ENCODE measurements at places on chromosomes 2 and 18.

DNA sequence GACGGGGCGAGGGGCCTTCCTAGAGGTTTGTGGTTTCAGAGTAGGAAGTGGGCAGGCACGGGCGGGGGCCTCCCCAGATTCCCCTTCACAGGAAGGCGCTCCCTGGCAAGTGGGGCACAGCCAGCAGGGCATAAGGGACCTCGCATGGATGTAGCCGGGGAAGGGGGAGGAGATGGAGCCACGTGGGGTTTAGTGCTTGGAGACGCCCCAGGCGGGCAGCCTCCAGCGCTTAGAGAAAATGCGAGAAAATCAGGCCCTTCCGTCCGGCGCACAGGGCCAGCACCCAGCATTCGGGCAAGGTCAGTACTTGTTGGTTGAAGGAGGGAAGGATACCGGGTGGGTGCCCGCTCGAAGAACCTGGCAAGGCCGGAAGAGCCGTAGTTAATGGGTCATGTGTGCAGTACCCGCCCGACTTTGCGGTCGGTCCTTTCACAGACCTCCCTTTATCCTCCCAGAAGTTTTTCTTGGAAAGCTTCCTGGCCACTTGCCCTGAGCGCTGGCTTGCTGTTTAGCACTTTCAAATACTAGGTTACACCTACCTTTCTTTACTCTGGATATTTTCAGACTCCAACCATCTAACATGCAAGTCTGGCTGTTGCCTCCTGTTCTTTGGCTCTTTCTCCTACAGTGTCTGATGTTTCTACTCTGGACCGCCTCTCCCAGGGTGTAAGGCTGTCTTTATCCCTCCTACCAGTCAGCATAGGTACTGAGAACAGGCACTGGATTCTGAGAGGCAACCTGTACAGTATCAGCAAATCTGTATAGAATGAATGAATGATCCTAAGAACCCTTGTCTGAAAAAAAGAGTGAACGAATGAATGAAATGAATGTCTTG is 78.1 kb downstream of the CIB4 start:
- DNase-seq, result peak; percentile 37

DNA sequence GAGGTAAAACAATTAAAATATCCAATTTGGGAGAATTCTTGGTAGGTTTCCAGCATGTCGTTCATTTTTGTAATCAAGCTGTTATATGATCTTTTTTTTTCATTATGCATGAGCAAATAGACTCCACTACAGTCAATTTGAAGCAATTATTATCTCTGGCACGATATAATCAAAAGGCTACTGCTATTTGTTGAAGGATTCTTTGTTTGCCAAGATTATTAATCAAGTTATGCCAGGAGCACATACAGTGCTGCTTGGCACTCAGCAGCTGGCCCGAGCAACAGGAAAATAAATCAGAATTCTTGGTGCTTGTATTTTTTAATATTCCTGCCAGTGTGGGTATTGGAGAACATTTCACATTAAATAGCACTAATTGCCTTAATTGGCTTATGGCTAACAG is 279.5 kb downstream of the RND3 start:
- DNase-seq, result no peak

DNA sequence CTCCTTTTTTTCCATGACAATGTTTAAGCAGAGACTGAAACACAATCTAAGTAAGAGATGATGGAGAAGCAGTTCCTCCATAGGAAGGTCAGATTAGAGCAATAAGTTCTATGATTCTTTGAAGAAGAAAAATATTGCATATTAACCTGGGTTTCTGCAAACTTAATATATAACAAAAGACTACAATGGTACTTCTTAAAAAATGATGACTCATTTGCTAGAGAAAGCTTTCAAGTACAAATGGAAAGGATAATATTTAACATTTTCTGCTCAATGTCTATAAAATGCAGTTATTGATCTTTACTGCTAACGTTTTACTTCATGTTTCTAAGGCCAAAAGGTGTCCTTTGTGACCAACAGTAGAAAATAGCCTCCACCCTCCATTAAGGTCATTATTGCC is 158.6 kb downstream of the DOCK10 start:
- no peak for DNase-seq

DNA sequence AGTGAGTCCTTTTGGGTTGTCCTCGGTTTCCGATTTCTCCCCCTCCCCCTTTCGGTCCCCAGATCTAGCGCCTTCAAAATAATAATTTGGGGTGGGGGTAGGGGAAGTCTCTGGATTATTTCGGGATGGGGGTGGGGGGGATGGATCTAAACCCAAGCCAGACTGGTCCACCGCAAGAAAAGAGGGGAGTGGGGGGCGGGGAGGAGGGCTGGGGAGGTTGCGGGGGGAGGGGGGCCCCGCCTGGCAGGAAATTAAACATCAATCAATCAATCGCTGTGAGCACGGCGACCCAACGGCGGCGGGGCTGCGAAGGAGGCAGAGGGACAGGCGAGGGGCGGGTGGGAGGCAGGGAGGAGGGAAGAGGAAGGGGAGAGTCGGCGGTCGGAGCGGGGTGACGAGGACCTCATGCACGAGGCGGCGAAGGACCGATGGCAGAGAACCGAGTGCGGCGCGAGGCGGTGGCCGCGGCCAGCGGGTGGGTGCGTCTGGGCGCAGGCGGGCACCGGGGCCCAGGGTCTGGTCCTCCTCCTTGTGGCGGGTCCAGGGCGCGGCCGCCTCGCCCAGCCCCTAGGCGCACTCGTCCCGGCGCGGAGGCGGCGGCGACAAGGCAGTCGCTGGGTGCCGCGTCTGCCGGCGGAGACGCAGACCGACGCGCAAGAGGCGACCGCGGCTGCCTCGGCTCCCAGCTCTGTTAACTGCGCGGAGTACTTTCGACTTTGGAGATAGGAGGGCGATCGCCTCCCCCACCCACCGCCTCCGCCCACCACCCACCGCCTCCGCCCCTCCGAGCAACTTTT is 468 bp upstream of the SATB2 start:
- DNase-seq, result no peak

DNA sequence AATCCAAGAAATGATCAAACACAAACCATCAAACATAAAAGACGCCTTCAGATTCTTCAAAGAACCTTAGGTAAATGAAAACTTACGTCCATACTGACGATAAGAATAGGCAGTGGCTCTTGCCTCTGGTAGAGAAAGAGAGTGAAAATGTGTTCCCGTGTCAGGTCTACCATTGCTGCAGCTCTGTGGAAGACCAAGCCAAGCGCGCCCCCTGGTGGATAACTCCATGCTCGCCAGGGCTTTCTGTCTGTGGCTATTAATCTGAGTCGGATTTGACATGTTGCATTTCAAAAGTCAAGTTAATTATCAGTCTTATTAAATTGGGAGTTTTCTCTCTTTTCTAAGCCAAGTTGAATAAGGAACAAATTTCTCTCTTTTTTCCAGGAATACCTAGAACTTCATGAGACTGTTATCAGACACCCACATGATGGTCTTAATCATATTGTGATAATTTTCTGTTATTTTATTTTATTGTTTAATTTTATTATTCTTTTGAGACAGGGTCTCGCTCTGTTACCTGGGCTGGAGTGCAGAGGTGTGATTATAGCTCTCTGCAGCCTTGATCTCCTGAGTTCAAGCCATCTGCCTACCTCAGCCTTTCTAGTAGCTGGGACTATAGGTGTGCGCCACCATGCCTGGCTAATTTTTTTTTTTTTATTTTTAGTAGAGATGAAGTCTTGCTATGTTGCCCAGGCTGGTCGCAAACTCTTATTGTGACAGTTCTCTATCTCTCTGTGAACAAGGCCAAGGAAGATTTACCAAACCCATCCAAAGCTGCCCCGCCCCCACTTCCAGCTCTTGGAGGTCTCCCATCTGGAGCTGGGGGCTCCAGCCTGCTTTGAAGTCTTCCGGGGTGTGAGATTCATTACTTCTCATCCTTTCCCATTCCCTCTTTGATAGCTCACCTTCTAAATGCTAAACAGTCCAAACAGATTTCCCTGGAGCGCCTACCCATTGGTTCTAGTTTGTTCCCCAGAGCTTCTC is 15.8 kb upstream of the ZAP70 start:
- peak; percentile 29 for DNase-seq

- no peak for DNase-seq
Measured at GRCh38 chr2:156649596-156649995, 213.4 kb downstream of the GPD2 start.

DNA sequence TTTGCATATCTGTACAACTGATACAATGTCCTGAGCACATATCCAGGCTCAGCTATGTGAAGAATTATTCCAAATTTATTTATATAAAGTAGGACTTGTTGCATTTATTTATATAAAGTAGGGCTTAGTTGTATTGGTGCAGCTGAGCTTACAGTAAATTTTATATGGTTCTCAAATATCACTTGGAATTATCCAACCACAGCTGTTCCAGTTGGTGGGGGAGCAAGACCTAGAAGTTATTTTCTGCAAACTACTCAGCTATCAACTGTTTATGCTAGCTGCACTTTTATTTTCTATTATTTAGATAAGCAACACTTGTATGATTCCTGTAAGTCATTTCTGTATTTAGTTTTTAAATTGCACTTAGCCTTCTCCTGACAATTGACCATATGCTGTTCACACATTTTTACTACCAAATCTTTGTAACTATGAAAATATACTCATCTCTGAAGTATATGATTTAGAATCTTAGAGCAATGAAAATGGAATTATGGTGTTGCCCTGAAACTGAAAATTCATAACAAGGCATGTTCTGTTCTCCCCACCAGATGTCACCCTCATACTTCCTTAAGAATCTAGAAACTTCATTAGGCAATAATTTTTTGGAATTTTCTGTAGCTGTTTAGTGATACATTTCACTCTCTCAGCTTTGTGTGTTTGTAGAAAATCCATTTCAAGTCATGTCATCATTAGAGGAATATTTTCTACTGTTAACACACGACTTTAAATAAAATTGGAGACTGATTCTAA is 157.0 kb upstream of the CBLN2 start:
- no peak for DNase-seq

- no peak for DNase-seq
Measured at GRCh38 chr2:45793305-45793962, 142.0 kb downstream of the PRKCE start.

DNA sequence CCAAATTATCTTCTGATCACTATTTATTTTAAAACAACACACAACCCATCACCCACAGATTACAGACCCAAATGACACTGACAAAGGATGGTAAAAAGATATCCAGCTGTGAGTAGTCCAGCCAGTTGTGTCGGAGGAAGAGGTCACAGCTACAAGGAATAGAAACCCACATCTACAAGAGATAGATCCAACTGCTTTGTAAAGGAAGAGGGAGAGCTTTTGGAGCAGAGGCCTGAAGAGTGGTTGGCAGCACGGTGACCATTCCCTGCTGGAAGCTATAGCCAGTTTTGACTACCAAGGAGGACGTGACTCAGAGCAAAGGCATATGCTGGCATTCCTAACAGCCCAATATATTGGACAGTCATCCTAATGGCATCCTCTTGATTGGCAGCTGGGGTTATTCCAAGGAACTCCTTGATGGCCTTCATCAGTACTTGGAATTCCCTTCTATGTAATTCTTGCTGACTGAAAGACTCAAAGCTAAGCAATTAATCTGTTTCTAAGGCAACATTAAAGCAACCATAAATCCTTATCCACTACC is 17.1 kb downstream of the SLC8A1 start:
- peak; percentile 98 for DNase-seq

- DNase-seq, result no peak
Measured at GRCh38 chr18:20975077-20975476, 136.5 kb downstream of the ROCK1 start.
